H1 (cell line): ENCODE measurements at places on chromosomes 2 and 18.

- no peaks in the 10 kb centered on the region for H3K36me3 ChIP-seq
- no peaks in the 10 kb centered on the region for H3K27me3 ChIP-seq
- no peak overlapping the region for H3K4me3 ChIP-seq
- no peaks in the 10 kb centered on the region for H3K4me1 ChIP-seq
These were observed 160.2 kb downstream of the ATP9B start for GRCh38 chr18:79229431-79229830.

- no peak overlapping the region for H3K4me3 ChIP-seq
- no peak for DNase-seq
- H3K27me3 ChIP-seq, result no peaks in the 10 kb centered on the region
- no peaks in the 10 kb centered on the region for H3K36me3 ChIP-seq
These were observed 148.6 kb downstream of the COPS8 start for GRCh38 chr2:237234268-237234667.

- no peak overlapping the region for H3K4me3 ChIP-seq
- no peaks in the 10 kb centered on the region for H3K4me1 ChIP-seq
- H3K27me3 ChIP-seq, result no peaks in the 10 kb centered on the region
- DNase-seq, result no peak
- H3K27ac ChIP-seq, result no peak overlapping the region
These were observed 97.4 kb upstream of the ITGA6 start for GRCh38 chr2:172329774-172330671.

DNA sequence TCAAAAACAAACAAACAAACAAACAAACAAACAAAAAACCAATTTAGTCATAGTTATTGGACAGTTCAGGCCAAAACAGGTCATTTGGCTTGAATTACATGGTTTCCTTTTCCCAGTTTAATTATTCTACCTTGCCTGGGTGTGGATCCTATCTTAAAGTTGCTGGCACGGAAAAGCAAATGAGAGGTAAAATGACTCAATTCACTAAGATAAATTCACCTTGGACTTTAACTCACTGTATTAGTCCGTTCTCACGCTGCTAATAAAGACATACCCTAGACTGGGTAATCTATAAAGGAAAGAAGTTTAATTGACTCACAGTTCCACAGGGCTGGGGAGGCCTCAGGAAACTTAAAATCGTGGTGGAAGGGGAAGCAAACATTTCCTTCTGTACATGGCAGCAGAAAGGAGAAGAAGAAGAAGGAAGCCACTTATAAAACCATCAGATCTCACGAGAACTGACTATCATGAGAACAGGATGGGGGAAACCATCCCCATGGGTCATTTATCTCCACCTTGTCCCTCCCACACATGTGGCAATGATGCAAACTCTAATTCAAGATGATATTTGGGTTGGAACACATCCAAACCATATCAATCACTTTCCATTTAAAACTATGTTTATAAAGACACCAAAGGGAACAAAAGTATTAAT lies 22.5 kb upstream of the TRAPPC8 start:
- H3K4me3 ChIP-seq, result no peak overlapping the region
- H3K4me1 ChIP-seq, result no peaks in the 10 kb centered on the region
- DNase-seq, result no peak

- H3K27ac ChIP-seq, result no peak overlapping the region
- DNase-seq, result no peak
- H3K4me1 ChIP-seq, result no peaks in the 10 kb centered on the region
- no peak overlapping the region for H3K4me3 ChIP-seq
These were observed 222.4 kb upstream of the APCDD1 start for GRCh38 chr18:10232062-10232461.

DNA sequence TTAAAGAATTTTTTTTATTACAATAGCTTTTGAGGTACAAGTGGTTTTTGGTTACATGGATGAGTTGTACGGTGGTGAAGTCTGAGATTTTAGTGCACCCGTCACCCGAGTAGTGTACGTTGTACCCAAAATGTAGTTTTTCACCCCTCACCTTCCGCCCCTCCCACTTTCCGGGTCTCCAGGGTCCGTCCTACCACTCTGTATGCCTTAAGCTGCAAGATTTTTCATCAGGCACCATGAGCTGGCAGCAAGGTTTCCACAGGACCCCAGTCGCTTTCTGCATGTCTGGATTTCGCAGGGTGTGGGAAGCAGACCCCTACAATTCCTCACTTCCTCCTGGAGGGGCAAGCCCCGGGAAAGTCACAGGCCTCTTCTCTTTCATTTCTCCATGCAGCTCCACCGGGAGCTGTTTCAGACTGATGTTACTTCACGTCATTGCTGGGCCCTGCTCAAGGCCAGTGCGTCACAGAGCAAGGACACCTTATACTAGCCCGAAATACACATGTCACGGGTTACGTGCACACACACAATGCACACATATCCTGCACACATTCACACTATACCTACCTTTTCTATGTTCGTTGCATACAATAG lies 179.1 kb downstream of the ZFP36L2 start:
- H3K4me3 ChIP-seq, result no peak overlapping the region
- no peaks in the 10 kb centered on the region; the same call in 1 of the 2 replicates for H3K27me3 ChIP-seq
- no peak overlapping the region for H3K27ac ChIP-seq
- H3K4me1 ChIP-seq, result peaks cover 3% of the 10 kb centered on the region

GRCh38 chr2:159030674-159031380 lies 62.4 kb downstream of the TANC1 start:
- no peaks in the 10 kb centered on the region for H3K27me3 ChIP-seq
- H3K27ac ChIP-seq, result no peak overlapping the region
- no peak for DNase-seq
- H3K4me3 ChIP-seq, result no peak overlapping the region
- peaks cover 2% of the 10 kb centered on the region for H3K4me1 ChIP-seq
- no peaks in the 10 kb centered on the region for H3K36me3 ChIP-seq

DNA sequence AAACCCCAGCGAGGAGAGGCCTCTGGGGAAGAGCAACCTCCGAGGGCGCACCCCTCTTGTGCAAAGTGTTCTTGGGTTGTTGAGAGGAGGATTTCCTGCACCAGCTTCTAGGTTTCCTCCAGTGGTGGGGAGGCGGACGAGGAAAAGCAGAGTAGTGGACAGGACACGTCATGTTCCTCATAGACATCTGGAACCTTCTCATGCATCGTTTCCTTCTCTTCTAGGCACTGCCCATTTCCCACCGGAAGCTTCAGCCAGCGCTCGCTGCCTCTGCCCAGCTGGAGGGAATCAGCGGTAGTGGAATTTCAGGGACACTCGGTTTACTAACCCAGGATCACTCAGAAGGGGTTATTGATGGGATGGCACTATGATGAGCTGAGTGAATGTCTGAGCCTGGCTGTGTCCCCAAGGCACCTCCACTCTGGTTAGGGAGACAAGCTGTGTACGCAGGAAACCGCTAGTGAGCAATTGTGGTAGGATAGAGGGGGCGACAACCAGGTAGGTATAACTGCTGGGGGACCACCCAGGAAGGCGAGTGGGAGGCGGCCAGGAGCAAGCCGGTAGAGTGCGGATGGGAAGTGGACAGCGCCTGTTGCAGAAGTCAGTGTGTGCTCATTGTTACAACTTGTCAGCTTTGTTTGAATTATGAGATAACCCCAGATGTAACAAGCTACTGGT lies 960 bp upstream of the APOB start:
- H3K27me3 ChIP-seq, result peaks cover 9% of the 10 kb centered on the region
- peaks cover 9% of the 10 kb centered on the region for H3K4me1 ChIP-seq
- no peak for DNase-seq
- no peaks in the 10 kb centered on the region for H3K36me3 ChIP-seq

DNA sequence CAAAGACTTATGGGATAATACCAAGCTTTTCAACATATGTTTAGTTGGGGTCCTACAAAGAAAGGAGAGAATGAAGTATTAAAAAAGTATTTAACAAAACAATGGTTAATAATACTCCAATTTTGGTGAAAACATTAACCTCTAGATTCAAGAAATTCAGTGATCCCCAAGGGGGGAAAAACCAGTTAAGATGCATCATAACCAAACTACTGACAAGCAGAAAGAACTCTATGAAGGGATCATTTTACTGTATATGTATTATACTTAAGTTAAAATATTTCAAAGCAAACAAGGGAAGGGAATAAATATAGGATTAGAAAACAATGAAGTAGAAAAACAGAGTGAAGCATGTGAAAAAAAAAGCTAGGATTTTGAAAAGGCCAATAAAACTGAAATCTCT lies 8.7 kb downstream of the CNRIP1 start:
- no peaks in the 10 kb centered on the region for H3K4me1 ChIP-seq
- no peak overlapping the region for H3K4me3 ChIP-seq
- no peak overlapping the region for H3K27ac ChIP-seq
- no peaks in the 10 kb centered on the region for H3K27me3 ChIP-seq
- no peak for DNase-seq

DNA sequence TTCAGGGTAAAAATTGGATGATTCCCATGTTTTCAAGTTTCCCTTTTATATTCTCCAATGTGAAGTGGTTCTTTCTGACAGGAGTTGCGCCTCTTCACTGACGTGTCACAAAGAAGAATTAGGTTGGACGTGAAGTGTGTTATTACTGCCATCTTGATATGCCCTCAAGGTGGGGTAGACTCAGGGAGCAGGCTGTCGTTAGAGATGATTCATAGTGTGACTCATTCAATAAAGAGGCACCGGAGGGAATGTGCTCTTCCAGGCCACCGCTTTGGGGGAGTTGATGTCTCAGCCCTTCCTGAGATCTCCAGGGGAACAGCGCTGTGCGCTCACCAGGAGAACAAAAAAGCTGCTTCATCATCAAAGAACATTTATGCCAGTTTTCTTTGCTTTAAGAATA lies 3.6 kb upstream of the DGKD start:
- H3K4me3 ChIP-seq, result no peak overlapping the region
- H3K4me1 ChIP-seq, result peaks cover 4% of the 10 kb centered on the region; the same call in 1 of the 2 replicates
- H3K36me3 ChIP-seq, result no peaks in the 10 kb centered on the region
- H3K27ac ChIP-seq, result no peak overlapping the region
- DNase-seq, result no peak
- peaks cover 25% of the 10 kb centered on the region for H3K27me3 ChIP-seq

- no peak overlapping the region for H3K27ac ChIP-seq
- DNase-seq, result no peak
- no peaks in the 10 kb centered on the region for H3K4me1 ChIP-seq
- H3K36me3 ChIP-seq, result no peaks in the 10 kb centered on the region
- H3K4me3 ChIP-seq, result no peak overlapping the region
These were observed 474.5 kb upstream of the SYT4 start for GRCh38 chr18:43751835-43752234.

DNA sequence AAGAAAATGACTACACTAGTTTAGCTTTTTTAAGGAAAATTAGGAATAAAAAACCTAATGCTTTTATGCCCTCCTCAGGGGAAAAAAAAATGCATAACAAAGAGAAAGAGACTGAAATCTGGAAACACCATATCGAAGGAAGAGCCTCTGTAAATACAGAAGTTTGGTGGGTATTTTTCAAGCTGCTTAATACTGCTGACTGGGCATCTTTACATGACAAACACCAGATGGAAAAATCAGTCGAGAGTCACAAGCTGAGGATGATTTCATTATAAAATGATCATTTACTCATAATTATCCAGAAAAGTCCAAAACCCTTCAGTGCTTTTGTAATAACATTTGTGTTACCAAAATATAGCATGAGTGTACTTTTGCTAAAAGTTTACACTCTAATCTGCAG lies 1600.7 kb upstream of the ACVR2A start:
- no peaks in the 10 kb centered on the region for H3K4me1 ChIP-seq
- DNase-seq, result no peak
- no peak overlapping the region for H3K4me3 ChIP-seq
- H3K27ac ChIP-seq, result no peak overlapping the region

DNA sequence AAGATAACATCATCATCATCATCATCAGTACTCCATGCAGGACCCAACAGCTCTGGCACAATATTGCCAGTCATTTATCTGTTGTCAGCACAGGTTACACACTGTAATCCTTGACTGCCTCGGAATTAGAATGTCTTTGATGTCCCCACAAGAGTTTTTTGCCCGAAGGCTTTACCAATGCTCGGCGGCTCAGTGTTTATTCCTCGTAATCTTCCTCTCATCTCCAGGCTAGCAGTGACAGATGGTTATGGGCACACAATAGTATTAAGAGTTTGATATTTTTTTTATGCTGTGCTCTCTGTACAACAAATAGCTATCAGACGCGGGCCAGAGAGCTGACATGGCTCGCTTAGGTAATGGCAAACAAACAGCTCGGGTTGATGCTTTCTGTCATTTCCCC lies 515.2 kb downstream of the ZEB2 start:
- no peak overlapping the region for H3K27ac ChIP-seq
- no peaks in the 10 kb centered on the region for H3K27me3 ChIP-seq
- H3K4me1 ChIP-seq, result no peaks in the 10 kb centered on the region
- no peak overlapping the region for H3K4me3 ChIP-seq
- no peaks in the 10 kb centered on the region for H3K36me3 ChIP-seq
- no peak for DNase-seq

DNA sequence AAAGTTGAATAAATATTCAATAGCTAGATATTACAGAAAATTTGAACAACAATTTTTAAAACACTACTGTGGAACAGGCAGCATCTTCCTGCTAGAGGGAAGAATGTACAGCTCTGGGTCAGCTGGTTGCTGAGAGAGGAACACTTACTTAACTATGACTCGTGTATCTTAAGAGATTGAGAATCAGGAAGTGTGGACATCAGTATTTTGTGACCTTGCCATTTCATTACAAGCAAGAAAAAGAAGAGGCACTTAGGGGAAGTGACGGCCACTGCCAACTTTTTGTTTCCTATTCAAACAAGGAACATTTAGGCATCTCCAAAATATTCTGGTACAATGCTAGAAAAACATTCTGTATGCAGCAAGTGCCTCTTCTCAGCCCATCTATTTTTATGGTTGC lies 45.9 kb downstream of the ITPRID2 start:
- no peak for DNase-seq
- no peaks in the 10 kb centered on the region for H3K4me1 ChIP-seq
- no peak overlapping the region for H3K27ac ChIP-seq

DNA sequence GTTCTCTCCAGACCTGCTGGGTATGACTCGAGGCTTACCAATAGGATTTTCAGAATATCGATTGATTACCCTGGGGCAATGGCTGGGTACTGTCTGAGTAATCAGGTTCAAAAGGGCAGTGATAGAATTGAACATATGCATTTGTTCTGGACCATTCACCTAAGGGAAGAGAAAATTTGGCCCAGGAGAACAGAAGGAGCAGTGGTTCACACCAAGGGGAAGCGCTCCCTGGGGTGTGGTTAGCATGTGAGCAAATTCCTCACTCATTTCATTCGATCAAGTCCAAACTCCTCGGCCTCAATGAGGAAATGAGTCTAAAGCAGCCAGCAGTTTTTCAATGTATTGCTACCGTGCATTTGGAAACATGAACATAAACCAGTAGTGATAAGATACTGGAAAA lies 55.6 kb downstream of the CYP26B1 start:
- no peaks in the 10 kb centered on the region for H3K36me3 ChIP-seq
- H3K27ac ChIP-seq, result no peak overlapping the region
- no peak overlapping the region for H3K4me3 ChIP-seq
- no peak for DNase-seq
- H3K27me3 ChIP-seq, result no peaks in the 10 kb centered on the region
- no peaks in the 10 kb centered on the region for H3K4me1 ChIP-seq

- DNase-seq, result no peak
- peaks cover 5% of the 10 kb centered on the region for H3K4me1 ChIP-seq
- no peaks in the 10 kb centered on the region for H3K36me3 ChIP-seq
- H3K27ac ChIP-seq, result no peak overlapping the region
- H3K27me3 ChIP-seq, result no peaks in the 10 kb centered on the region
These were observed 126.8 kb downstream of the GLI2 start for GRCh38 chr2:120862201-120863060.

GRCh38 chr2:144006139-144006538 lies 513.8 kb downstream of the ZEB2 start:
- no peak overlapping the region for H3K27ac ChIP-seq
- no peaks in the 10 kb centered on the region for H3K4me1 ChIP-seq
- H3K4me3 ChIP-seq, result no peak overlapping the region
- no peak for DNase-seq
- no peaks in the 10 kb centered on the region for H3K27me3 ChIP-seq

- no peaks in the 10 kb centered on the region for H3K36me3 ChIP-seq
- H3K27ac ChIP-seq, result no peak overlapping the region
- no peaks in the 10 kb centered on the region for H3K4me1 ChIP-seq
- no peak for DNase-seq
- H3K4me3 ChIP-seq, result no peak overlapping the region
These were observed 293.7 kb upstream of the RND3 start for GRCh38 chr2:150781142-150781541.
